Stimulated activated naive CD8-positive, alpha-beta T cell treated with anti-CD3 and anti-CD28 coated beads, Interleukin-15, amount 100 ng/mL, for 72 hours (primary cell): ENCODE measurements at places on chromosomes 13 and 19.
A peak's percentile ranks its signal among the peaks of the same experiment; 100 is the strongest.

GRCh38 chr19:41755328-41755913 lies at the start of gene CEACAM6:
Gene CEACAM6, plus strand, starts transcription at chr19:41755530. Its CDS starts 109 bp downstream, at chr19:41755639.
- no peak for DNase-seq

DNA sequence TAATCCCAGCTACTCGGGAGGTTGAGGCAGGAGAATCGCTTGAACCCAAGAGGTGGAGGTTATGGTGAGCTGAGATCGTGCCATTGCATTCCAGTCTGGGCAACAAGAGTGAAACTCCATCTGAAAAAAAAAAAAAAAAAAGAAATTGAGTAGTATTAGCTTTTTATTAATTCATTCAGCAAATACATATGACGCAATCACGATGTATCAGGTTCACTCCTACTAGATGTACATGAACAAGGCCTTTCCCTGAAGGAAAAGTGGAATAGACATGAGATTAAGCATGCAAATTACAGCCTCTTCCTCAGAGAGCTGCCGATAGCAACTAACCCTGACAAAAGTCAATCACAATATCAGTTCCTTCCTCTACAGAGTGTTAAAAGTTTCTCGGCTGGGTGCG lies 9.2 kb upstream of the TPT1 start:
- no peak for DNase-seq

GRCh38 chr19:48290401-48290770 lies 20.5 kb downstream of the ZNF114 start:
- DNase-seq, result no peak

DNA sequence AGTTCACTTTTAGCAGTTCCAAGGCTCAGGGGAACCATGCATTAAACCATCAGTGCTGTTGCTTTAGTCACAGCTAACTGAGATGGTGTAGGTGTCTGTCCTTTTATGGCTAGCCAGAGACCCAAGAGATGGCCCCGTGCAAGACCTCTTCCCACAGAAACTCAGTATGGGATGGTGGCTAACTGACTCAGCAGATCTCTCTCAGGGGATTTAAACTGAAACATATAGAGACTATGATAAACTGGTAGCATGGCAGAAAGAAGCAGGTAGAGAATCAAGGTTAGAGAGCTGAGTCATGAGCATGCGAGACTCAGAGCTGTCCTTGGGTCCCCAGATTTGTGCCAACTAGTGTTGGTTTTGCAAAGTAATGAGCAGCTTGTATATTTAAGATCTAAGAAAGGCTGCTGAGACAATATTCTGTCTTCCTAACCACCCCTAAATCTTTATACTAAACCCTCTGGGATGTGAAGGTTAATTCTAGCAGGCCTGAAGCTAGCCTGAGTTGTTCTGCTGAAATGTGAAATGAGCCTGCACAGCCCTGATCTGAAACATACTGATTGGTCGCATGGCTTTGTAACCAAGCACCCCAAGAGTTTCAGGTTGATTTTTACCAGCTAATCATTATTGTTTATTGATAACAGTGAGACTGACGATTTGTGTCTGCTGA lies 6.5 kb upstream of the SCEL start:
- DNase-seq, result no peak

DNA sequence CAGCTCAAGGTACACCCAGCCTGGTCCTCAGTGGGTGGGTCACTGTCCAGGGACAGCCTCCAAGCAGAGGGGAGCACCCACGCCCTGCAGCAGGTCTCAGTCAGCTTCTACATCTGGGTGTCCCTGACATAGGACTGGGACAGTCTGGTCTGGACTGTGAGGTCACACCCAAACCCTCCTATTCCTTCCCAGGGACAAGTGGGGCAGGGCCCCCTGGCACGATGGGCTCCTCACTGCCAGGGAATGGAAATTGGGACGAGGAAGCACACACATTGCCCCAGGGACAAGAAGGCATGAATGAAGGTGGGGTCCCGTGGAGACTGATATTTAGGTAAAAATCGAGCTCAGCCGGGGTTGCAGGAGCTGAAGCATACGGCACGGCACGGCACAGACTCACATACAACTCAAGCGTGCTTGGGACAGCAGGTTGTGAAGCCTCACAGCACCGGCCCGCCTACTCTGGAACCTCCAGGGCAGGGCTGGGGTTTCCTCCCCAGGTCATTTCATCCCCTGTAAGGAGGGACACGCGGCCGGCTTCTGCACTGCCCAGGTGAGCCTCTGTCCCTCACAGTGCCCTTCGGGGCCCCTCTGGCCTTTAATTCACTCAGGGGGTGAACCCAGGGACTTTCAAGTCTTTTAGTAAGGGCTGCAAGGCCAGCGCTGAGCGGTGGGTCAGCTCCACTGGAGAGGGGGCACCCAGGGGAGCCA lies 3.5 kb downstream of the PNMA8B start:
- DNase-seq, result no peak

DNA sequence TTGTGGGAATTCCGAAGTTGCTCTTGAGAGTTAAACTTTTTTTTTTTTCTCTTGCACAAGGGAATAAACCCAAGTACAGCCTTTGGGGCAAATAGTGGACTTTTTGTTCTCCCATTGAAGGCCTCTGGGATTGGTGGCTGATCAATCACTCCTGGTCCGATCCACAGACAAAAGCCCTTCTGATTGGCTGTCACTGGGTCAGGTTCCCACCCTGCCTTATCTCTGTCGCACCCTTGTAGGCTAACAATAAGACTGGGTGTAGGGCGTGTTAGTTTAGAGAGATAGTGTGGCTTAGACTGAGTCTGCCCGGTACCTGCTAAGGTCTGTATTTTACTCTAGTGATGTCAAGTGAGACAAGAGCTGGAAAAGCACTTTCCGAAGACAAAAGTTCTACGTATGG lies 380.8 kb downstream of the NDFIP2 start:
- DNase-seq, result no peak

DNA sequence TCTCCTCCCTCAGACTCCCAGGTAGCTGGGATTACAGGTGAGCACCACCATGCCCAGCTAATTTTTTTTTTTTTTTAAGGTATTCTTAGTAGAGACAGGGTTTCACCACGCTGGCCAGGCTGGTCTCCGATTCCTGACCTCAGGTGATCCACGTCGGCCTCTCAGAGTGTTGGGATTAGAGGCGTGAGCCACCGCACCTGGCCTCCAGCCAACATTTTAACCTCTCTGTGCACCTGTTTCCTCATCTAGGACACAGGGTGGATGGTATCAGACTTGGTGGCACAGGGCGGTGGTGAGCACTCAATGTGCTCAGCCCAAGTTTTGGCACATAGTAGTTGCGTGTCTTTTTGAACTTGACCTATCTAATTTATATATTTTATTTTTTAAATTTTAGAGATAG lies 12.5 kb downstream of the APBA3 start:
- DNase-seq, result no peak

DNA sequence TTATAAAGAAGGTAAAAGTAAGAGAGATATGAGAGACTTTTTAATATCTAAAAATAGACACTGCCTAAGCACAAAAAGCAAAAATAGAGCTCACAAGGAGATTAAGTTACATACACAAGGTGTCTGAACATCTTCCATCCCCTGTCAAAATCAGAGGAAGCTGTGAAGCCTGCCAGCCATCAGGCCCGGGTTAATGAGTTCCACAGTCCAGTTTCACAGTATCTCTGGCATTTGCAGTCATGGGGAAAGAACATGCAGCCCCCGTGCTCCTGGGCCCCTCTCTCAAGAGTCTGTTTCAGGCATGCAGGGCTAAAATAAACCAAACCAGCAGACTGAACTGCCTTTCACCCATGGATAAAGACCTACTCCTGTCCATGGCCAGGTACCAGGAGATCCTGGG lies 79.2 kb downstream of the TBC1D4 start:
- DNase-seq, result no peak

DNA sequence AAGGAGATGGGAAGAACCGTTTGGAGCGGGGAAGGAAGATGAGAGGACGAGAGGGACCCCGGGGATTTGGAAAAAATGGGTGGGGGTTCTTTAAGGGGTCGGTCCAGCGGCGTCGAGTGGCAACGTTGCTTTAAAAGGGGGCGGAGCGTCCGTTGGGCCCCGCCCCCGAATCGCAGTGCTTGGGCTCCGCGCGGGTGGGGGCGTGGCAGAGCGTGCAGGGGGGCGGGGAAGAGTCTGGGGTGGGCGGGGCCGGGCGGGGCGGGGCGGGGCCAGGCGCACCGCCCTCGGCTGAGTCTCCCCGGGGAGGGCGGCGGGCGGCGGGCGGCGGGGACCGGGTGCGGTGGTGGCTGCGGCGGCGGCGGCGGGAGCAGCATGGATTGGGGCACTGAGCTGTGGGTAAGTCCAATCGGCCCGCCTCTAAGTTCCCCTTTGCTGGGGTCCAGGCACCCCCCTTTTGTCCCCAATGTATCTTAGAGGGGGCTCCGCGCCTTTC lies at the start of gene TRIP10:
Gene TRIP10 (plus strand): TSS at position 291 of the 493 bp plus-strand sequence. CDS start 82 bp downstream, at position 373.
- peak; percentile 84 for DNase-seq

DNA sequence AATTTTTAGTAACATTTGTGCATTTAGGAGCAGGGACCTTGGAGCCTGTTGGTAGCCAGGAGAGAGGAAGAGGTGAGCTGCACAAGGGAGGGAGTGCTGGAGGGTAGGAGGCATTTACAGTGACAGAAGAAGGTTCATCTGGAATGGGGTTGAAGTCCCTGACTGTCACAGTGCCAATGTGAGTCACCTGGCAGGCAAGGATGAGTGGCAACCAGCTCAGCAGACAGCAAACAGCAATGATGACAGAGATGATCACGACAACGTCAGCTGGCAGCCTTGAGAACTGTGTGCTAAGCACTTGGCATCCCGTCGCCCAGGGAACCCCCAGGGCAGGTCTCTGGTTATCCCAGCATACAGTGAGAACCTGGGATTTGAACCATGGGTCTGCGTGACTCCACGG lies 2.6 kb downstream of the OR10H5 start:
- DNase-seq, result no peak

- no peak for DNase-seq
Measured at GRCh38 chr13:103142151-103142550, 75.9 kb upstream of the SLC10A2 start.

DNA sequence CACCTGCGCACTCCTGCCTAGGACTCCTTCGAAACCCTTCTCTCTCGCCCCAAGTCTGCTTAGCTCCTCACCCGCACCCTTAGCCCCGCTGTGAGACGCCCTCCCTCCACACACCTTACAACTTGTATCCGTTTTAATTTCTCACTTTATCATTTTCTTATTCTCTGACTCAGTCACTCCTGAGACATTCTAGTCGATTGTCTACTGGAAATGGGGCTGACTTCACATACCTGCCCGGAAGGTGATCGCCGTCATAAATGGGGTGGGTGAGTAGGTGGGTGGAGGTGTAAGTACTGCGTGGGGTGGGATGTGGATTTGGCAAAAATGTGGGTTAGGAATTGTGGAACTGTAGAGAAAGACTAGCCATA lies 714 bp downstream of the NDFIP2 start:
- DNase-seq, result peak; percentile 45

DNA sequence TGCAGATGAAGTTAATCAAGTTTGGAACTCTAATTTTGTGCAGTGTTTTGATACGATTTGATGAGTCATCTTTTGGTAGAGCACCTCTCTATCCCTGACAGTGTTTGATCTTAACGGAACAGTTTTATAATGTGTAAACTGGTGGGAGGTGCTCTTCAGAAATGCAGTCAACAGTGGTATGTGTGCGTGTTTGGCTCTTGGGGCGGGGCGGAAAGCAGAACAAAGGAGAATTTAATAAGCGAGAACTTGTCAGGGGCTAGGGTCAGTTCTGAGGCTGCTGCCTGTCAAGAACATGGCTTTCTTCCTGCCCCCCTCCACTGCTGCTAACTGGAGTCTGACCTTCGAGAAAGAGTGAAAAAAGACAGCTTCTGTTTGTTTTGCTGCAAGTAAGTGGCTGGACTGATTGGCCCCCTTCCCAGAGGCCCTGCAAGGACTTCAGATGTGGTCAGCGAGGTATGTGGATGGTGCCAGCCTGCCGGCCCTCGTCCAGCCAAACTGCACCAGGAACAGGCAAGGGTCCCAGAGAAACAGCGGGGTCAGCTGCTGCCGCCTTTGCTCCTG lies 40.8 kb downstream of the BBC3 start:
- DNase-seq, result peak; percentile 76

DNA sequence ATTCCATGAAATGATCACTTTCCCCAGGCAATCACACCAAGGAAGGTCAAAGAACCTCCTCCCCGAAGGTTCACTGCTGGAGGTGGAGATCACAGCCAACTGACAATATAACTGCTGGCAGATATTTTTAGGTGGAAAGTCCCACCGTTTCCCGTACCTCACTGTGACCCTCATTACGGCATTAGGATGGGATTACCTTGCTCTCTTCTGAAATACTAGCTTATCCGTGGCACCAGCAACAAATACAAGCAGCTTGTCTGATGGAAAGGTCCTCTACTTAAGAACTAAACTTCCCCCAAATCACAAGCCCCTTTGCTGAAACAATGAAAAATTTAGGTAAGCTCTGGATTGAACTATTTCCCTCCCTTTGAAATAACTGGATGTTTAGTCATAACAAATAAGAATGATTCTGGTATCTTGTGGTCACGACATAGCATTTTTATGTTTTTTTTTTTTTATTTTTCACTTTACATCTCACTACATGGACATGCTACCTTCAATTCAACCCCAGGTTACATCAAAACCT lies 178.9 kb downstream of the COL4A1 start:
- DNase-seq, result no peak

- DNase-seq, result no peak
Measured at GRCh38 chr13:99963816-99964339, 7.7 kb downstream of the ZIC5 start.

GRCh38 chr19:32866564-32867265 lies 2.9 kb downstream of the SLC7A9 start:
- no peak for DNase-seq

GRCh38 chr13:91520952-91521351 lies 122.5 kb downstream of the GPC5 start:
- no peak for DNase-seq

- no peak for DNase-seq
Measured at GRCh38 chr13:109485136-109485794, 301.1 kb downstream of the IRS2 start.

- DNase-seq, result no peak
Measured at GRCh38 chr19:19385896-19386869, 19.3 kb upstream of the GATAD2A start.

DNA sequence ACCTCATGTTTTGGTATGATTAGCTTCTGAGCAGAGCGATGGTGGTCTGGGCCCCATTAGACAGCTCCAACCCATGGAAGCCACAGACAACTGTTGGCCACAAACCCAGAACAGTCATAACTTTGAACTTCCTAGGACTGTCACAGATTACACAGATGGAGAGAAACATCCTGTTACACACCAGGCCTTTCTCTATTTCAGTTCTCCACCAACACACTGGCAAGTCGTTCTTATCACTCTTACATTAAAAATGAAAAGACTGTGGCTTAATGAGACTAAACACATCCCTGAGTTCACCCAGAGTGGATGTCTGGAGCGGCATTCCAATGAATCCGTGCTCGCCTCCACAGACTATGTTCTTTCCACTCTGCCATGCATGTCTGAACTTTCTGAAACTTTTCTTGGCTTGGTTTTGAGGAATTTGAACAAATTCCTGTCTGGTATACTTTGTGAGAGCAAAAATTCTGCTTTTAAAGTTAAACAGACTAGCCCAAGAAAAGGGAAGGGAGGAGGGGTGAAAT lies 109.1 kb downstream of the NALCN start:
- DNase-seq, result no peak
